WTC11 (cell line): ENCODE measurements at places on chromosomes 1 and 21. TPM values are rescaled to one million over a fixed set of nuclear protein-coding genes. Genes with fewer than 3 reads are reported as not detected.

SPRR1A gene
- total RNA-seq = not detected in 3 replicates

TSPEAR gene
- 2.1 to 2.9 TPM (median 2.7 TPM) in 3 replicates for total RNA-seq

CD46 gene
- total RNA-seq = 138 to 150 TPM (median 147 TPM) in 3 replicates

DNA sequence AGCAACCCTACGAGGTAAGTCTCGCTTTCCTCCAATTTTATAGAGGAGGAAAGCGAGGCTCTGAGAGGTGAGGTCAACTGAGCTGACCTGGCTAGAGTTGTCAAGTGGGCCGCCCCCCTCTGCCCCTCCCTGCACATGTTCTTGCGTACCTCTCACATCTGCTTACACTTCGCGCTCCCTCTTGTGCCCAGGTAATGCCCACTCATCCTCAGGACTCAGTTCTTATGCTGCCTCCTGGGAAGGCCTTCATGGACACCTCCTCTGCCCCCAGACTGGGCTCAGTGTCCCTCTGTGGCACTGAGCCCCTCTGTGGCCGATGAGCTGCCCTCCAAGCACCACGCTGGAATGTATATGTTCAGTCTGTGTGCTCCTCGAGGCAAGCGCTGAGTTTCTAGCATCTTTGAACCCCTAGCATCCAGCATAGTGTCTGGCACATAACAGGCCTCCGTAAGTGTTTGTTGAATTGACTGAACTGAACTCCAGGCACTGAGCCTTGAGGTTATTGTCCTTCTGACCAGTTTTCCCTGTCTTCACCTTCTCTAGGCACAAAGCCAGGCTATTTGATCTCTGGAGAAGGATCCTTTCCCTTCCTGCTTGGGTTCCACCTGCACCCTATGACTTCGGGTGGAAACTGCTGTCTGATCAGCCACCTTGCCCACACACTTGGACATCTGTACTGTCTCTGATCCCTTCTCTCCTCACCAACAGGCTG lies 13.5 kb downstream of the MOV10 start:
- no peaks in the 10 kb centered on the region for H3K27me3 ChIP-seq
- DNase-seq = no peak
- peaks cover 14% of the 10 kb centered on the region for H3K4me1 ChIP-seq

GRCh38 chr1:208159555-208160258 lies 84.5 kb downstream of the PLXNA2 start:
- no peak overlapping the region for H3K27ac ChIP-seq
- H3K4me1 ChIP-seq = peaks cover 51% of the 10 kb centered on the region
- no peak overlapping the region for H3K4me3 ChIP-seq
- DNase-seq = no peak
- H3K27me3 ChIP-seq = no peaks in the 10 kb centered on the region; the same call in 1 of the 2 replicates

DNA sequence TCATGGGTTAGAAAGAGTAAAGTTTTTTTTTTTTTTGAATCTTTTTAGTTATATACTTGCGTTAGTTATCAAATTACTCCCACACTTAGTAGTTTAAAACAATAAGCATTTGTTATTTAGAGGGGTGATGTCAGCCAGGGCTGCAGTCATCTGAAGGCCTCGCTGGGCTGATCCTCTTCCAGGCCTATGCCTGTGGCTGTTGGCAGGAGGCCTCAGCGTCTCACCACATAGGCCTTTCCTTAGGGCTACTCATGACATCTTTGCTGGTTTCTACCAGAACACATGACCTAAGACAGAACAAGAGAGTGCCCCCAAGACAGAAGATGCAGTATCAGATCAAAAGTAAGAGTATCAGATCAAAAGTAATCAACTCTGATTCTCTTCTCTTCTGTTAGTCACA lies 167.4 kb downstream of the HHAT start:
- no peaks in the 10 kb centered on the region; the same call in 1 of the 2 replicates for H3K27me3 ChIP-seq
- H3K36me3 ChIP-seq = no peaks in the 10 kb centered on the region
- no peak for DNase-seq
- peaks cover 2% of the 10 kb centered on the region; the same call in 1 of the 2 replicates for H3K4me1 ChIP-seq
- H3K4me3 ChIP-seq = no peak overlapping the region
- no peak overlapping the region for H3K27ac ChIP-seq

GRCh38 chr1:33397994-33398393 lies 32.9 kb downstream of the PHC2 start:
- no peaks in the 10 kb centered on the region for H3K27me3 ChIP-seq

- no peak overlapping the region for H3K27ac ChIP-seq
- H3K4me1 ChIP-seq = peaks cover 6% of the 10 kb centered on the region; the same call in 1 of the 2 replicates
- no peaks in the 10 kb centered on the region for H3K36me3 ChIP-seq
- no peaks in the 10 kb centered on the region for H3K27me3 ChIP-seq
Observed at GRCh38 chr1:190453550-190453949, 24.1 kb downstream of the BRINP3 start.

- H3K4me1 ChIP-seq = no peaks in the 10 kb centered on the region
- no peak overlapping the region for H3K4me3 ChIP-seq
- no peak overlapping the region for H3K27ac ChIP-seq
- DNase-seq = no peak
- H3K27me3 ChIP-seq = peaks cover 17% of the 10 kb centered on the region
- H3K36me3 ChIP-seq = no peaks in the 10 kb centered on the region
Observed at GRCh38 chr1:44049839-44050238, 18.6 kb upstream of the SLC6A9 start.

- no peaks in the 10 kb centered on the region for H3K4me1 ChIP-seq
- no peaks in the 10 kb centered on the region for H3K27me3 ChIP-seq
- no peak for DNase-seq
- H3K27ac ChIP-seq = no peak overlapping the region
Observed at GRCh38 chr1:170395149-170395548, 136.8 kb upstream of the GORAB start.

DNA sequence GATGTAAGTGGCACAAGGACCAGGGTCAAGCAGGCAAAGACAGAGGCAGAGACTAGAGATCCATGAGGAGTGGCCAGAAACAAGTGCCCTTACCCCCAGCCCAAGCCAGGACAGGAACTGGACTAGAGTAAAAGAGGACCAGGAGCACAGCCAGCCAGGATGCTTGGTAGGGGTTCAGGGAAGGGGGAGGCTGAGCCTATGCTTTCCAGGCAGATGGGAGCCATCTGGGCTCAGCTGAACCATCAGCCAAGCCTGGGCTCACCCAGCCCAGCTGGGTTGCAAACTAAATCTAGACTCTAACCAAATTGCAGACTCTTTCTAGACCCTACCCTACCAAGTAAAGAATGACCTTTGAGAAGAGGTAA lies 15.2 kb downstream of the PDZK1IP1 start:
- peaks cover 24% of the 10 kb centered on the region for H3K27me3 ChIP-seq
- no peak overlapping the region for H3K27ac ChIP-seq
- peaks cover 15% of the 10 kb centered on the region for H3K4me1 ChIP-seq
- no peak for DNase-seq

DNA sequence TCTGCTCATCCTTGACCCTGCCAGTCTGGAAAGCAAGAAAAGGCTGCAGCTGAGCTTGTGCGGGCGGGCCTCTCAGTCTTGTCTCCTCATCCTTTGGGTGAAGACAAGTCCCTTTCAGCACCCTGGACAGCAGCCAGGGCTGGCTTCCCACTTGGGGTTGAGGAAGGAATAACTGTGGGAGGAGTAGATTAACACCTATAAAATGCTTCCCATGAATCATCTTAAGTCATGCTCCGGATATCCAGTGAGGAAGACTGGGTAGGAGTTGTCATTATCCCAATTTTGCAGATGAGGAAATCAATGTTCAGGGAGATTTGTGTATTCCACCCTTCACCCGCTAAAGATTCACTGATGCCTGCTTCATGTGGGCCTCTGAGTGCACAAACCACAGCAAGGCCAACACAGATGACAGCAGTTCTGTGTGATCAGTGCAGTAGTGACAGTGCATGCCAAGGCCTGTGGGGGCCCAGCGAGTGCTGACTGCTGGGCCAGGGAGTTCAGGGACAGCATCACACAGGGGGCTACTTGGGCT lies 20.1 kb upstream of the COL16A1 start:
- no peaks in the 10 kb centered on the region; the same call in none of the 2 replicates for H3K27me3 ChIP-seq
- no peak overlapping the region for H3K4me3 ChIP-seq
- no peaks in the 10 kb centered on the region for H3K36me3 ChIP-seq
- DNase-seq = peak; percentile 94
- peaks cover 16% of the 10 kb centered on the region for H3K4me1 ChIP-seq

DNA sequence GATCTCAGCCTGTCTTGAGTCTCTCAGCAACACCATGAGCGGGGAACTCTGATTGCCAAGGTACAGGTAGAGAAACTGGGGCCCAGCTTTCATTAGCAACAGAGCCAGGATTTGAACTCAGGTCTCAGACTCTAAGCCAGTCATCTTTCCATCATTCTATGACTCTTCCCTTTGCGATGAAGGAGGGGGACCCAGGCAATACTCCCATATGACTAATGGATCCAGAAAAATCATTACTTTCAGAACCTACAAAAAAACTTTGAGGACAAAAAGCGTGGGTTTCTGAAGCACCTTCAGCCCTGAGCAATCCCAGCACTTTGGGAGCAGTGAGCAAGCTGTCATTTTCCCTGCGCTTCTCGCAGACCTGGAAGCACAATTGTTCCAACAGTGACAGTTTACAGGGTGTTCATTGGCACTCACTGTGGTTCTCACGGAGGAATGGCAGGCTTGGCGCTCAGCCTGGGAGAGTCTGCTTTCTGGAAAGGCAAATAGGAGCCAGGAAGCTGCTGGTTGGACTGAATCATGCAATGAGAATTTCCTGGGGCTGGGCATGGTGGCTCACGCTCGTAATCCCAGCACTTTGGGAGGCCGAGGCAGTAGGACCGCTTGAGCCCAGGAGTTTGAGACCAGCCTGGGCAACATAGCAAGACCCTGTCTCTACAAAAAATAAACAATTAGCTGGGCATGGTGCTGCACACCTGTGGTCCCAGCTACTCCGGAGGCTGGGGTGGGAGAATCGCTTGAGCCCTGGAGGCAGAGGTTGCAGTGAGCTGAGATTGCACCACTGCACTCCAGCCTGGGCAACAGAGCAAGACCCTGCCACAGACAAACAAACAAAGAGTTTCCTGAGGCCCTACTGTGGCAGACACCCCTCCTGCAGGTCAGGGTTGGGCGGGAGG lies 40.1 kb downstream of the SLC2A7 start:
- H3K36me3 ChIP-seq = no peaks in the 10 kb centered on the region
- 0 out of 2 replicates have a peak overlapping the region, but pooled peaks have one; percentile 72 for H3K27ac ChIP-seq
- H3K27me3 ChIP-seq = peaks cover 3% of the 10 kb centered on the region; the same call in 1 of the 2 replicates
- no peak overlapping the region for H3K4me3 ChIP-seq
- 0 out of 2 replicates have a peak, but pooled peaks cover 2% of the 10 kb centered on the region for H3K4me1 ChIP-seq

TMEM201 gene
- 25.9 to 30.4 TPM (median 26.7 TPM) in 3 replicates for total RNA-seq

TTC39A gene
- 3.4 to 8.4 TPM (median 5.7 TPM) in 3 replicates for total RNA-seq

GRCh38 chr1:106249365-106249764 lies 807.1 kb upstream of the PRMT6 start:
- no peak for DNase-seq

ZNF593OS gene
- total RNA-seq = not detected in 3 replicates

PRKAA2 gene
- 4.8 to 8.1 TPM (median 8.1 TPM) in 3 replicates for total RNA-seq

GRCh38 chr1:206925106-206925736 lies 3.5 kb upstream of the FCMR start:
- no peaks in the 10 kb centered on the region for H3K36me3 ChIP-seq
- no peak overlapping the region for H3K27ac ChIP-seq
- H3K27me3 ChIP-seq = no peaks in the 10 kb centered on the region; the same call in 1 of the 2 replicates
- H3K4me1 ChIP-seq = no peaks in the 10 kb centered on the region
- peak; percentile 25 for DNase-seq
- no peak overlapping the region for H3K4me3 ChIP-seq

GNAT2 gene
- total RNA-seq = 0.14 TPM in 1 of 3 replicates, not detected in the others

SUMO3 gene
- total RNA-seq = 81.7 to 86.3 TPM (median 85.4 TPM) in 3 replicates

MROH9 gene
- total RNA-seq = not detected in 3 replicates

DNA sequence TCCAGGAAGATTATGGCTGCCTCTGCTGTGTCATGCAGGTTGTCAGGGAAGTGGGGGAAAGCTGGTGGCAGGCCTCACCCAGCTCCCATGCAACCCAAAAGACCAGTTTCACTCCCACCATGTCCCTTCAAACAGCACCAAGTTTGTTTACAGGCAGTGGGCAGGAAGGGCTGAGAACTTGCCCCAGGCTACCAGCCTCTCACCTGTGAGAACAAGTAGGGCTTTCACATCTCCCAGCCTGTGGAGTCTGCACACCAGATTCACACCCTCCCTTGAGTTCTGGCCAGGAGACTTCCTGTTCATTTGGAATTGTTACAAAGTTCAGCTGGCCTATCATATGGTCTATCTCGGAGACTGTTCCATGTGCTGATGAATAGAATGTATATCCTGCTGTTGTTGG lies 27.8 kb downstream of the RPAP2 start:
- DNase-seq = no peak
- H3K4me1 ChIP-seq = no peaks in the 10 kb centered on the region; the same call in 1 of the 2 replicates
- H3K36me3 ChIP-seq = peaks cover 69% of the 10 kb centered on the region
- H3K4me3 ChIP-seq = no peak overlapping the region

DNA sequence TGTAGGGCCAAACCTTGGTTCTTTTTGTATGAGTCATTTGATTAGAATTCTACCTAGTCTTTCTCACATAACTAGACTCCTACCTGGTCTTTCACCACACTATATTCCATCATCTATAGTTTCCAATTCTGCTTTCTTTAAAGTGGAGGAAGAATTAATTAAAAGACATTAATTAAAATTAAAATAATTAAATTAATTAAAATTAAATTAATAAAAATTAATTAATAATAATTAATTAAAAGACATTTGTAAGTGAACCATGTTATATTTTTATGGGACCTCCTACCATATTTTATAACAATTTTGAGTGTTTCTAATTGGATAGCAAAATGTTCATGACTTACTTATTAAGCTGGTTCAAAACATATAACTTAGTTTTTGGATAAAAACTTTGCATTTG lies 77.4 kb downstream of the CCDC18 start:
- H3K36me3 ChIP-seq = peaks cover 25% of the 10 kb centered on the region
- peaks cover 5% of the 10 kb centered on the region for H3K4me1 ChIP-seq
- no peak overlapping the region for H3K4me3 ChIP-seq
- no peak overlapping the region for H3K27ac ChIP-seq
- no peaks in the 10 kb centered on the region; the same call in 1 of the 2 replicates for H3K27me3 ChIP-seq
- no peak for DNase-seq

DNA sequence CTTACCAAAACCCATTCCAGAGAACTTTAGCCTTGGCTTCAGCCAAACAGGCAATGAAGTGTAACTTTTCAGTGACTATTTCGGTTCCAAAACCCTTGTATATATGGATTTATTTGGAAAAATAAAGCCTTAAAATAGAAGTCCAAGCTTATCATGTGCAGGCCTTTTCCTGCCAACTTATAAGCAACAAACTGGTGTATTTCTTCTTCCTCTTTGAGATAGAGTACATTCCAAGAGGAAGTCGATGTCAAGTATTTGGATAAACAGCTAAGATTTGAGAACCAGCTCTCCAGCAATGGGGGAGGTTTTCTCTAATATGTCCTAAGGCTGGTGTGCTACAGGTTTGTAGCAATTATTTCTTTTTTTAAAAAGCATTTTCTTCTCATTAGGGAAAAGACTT lies 407.8 kb downstream of the DUSP10 start:
- H3K27ac ChIP-seq = no peak overlapping the region
- no peak for DNase-seq
- H3K27me3 ChIP-seq = no peaks in the 10 kb centered on the region
- H3K4me1 ChIP-seq = 0 out of 2 replicates have a peak, but pooled peaks cover 3% of the 10 kb centered on the region

- no peak overlapping the region for H3K4me3 ChIP-seq
- H3K4me1 ChIP-seq = peaks cover 6% of the 10 kb centered on the region; the same call in 1 of the 2 replicates
- DNase-seq = no peak
- H3K27me3 ChIP-seq = no peaks in the 10 kb centered on the region
- no peaks in the 10 kb centered on the region for H3K36me3 ChIP-seq
Observed at GRCh38 chr21:30232011-30232410, 16.1 kb upstream of the CLDN8 start.

- H3K36me3 ChIP-seq = no peaks in the 10 kb centered on the region
- peak; percentile 50 for DNase-seq
- peaks cover 10% of the 10 kb centered on the region for H3K4me1 ChIP-seq
- no peak overlapping the region for H3K4me3 ChIP-seq
- H3K27me3 ChIP-seq = no peaks in the 10 kb centered on the region; the same call in 1 of the 2 replicates
- H3K27ac ChIP-seq = no peak overlapping the region; the same call in 1 of the 2 replicates
Observed at GRCh38 chr1:203572134-203572625, 54.5 kb upstream of the ATP2B4 start.

EFNA4 gene
- total RNA-seq = 19.5 to 22.7 TPM (median 22.3 TPM) in 3 replicates
